ENCODE measurements at places on chromosomes 12 and 14.
A peak's percentile ranks its signal among the peaks of the same experiment; 100 is the strongest.

DNA sequence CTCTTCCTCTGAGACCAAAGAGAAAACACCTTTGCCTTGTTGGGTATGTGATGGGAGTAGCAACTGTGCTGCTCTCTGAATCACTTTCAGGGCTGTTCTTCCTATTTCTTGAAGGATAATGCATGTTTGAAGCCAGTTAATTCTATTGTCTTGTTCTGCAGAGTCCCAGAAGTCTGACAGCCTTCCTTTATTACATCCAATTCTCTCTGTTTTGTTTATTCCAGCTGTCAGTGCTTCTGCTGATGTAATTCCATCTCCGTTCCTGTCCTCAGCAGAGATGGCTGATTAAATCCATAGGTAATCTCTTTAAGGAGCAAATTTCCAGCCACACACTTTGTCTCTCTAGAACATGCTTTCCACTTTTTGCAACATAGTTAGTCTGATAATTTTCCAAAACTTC is 59.7 kb downstream of the MGAT4C start:
- DNase-seq: no peak

DNA sequence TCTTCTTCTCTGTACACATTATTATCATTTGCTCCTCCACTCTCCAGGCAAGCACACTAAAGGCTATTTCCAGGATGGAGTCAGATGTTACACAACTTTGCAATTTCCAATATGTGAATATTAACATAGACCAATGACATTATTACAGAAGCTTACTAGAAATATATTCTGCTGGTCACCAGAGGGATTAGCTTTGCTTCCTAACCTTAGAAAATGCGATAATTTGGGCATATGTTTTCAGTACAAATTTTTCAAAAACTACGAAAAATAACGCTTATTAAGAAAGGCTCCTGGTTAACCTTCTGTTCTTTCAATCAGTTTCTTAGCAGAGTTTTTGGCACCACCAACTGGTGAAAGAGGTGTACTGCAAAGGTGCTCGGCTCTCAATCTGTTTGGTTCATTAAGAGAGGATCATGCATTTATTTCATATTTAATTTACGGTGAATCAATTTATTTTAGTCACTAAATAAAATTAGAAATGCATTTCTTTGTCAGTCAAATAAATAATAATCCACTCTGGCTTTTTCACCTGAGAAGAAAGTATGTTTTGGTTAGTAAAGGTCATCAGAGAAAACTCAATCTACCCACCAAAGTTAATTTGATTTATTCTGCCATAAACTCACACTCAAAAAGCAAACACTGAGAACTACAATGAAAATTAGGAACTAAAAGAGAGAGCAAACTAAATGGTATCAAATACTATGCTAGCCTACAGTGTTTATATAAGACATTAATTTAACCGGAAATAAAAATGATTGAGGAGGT is 39.2 kb downstream of the EFCAB11 start:
- DNase-seq: peak; percentile 50

- no peak for DNase-seq
These were observed 179.8 kb downstream of the CALM1 start for GRCh38 chr14:90576581-90576980.

GRCh38 chr12:47910486-47910885 is 5.7 kb upstream of the VDR start:
- no peak for DNase-seq

GRCh38 chr14:60651796-60652673 is 2.8 kb upstream of the SIX1 start:
- no peak for DNase-seq

DNA sequence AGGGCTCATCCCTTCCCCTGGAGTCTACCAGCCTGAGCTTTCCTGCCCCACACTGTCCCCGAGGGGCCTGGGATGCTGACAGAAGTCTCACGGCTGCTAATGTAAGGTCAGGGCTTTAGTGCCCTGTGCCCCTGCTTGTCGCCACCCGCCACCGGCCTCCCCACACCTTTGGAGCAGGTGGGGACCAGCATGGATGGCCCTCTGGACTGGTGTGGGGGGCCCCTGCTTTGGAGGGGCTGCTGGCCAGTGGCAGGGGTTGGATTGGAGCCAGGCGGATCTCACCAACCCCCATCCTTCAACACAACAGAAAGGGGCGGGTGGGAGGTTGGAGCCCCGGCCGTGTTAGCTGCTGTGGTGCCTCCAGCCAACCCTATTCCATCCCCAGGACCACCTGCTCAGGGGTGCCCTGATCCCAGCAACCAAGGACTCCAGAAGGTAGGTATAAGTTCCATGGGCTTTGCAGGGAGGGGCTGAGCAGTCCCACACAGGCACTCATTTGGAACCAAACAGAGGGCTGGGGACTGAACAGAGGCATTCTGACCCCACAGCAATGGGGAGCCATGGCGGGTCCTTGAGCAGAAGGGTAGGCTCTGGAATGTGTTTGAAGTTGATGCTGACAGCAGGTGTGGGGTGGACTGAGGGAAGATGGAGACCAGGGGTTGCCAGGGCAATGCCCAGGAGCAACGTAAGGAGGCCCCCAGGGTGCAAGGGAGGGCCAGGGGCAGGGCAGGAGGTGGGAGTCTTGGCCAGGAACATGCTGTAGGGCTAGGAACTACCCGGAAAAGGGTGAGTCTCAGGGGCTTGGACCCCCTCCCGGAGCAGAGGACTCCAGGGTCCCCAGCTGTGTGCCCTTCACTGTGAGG is 145.1 kb upstream of the C14orf180 start:
- DNase-seq: no peak

DNA sequence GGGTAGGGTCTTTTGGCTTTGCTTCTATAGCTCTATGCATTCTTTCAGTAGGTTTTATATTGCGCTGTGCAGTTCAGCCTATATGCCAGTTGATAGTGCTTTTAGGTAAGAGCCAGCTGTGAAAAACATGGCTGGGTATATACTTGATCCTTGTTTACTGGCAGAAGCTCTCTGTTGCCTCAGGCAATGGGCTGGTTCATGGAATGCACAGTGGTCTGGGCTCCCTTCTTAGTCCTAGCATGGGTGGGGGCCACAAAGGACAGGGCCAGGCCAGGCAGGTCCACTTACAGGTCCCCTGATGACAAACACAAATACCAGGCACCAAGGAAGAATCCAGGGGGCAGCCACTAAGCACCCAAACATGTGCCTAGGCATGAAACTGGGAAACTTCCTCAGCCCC is 240.7 kb downstream of the SEC23A start:
- no peak for DNase-seq

DNA sequence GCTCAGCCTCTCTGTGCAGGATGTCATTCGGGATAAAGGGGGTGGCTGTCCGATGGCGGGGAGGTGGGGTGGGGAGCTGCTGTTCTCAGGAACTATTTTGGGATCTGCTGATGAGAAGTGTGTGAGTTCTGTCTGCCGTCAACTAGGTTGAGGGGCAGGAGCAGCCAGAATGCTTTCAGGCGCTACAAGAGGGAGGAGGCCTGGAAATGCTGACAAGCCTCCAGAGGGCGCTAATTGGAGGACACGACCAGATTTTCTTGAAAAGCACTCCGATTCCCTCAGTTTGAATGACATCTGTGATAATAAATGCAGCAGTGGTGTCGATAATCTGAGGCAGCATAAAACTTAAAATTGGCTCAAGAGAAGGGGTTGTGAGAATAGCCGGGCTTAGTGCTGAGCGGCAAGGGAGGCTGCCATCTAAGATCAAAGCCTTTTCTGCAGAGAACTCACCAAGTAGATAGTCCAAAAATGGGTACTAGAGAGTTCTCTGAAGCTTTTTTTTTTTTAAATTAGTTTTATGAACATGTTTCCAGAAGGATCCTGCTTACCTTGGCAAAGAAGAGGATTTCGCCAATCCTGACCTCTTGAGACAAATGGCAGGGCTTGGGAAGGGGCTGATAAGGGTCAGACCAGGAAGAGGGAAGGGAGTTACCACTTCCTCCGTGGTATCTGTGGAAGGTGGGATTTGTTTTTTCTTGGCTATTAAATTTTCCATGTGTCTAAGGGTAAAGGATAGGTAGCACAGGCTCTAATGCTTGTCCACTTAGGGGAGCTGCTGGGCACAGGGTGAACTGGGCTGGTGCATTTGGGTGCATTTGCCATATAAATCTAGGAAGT is 94.4 kb downstream of the CRACR2A start:
- DNase-seq: no peak

DNA sequence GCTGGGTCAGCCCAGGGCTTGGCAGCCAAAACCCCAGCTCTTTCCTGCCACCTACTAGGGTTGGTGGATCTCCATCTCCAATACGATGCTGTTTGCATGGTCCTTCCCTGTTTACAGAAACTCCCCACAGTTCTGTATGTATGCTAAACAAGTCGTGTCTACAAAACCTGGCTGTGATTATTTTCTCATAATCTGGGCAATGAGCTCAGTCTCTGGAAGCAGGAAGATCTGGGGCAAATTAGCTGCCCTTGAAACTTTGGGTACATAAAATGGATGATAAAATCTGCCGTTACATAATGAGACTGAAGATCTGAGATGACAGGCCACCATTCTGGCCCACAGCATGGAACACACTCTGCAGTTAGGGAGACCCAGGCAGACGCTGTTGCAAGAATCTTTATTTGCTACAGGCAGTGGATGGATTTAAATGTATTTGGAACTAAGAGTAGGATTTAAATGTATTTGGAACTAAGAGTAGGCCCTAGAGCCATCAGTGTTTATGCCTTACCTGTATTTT is 31.7 kb downstream of the ACADS start:
- DNase-seq: no peak

- no peak for DNase-seq
These were observed 27.2 kb downstream of the ARID2 start for GRCh38 chr12:45756666-45757065.

DNA sequence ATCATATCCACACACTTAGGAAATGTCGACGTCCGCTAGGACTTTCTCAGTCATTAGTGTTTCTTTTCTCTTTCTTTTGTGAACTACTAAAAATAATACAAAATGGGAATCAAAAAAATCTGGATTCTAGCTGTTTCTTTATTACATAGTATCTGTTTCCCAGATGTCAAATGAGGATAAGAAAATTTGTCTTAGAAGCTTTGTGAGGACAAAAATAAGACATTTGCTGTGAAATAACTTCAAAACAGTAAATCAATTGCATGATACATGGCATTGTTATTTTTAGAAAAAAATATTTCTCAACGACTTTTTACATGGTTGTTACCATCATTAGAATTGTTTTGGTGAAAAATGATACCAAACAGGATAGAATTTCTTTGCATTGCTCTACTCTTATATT is 71.4 kb upstream of the IFNG-AS1 start:
- DNase-seq: no peak

- DNase-seq: no peak
These were observed 2.6 kb upstream of the JAG2 start for GRCh38 chr14:105171004-105171673.

GRCh38 chr14:35347323-35348043 is 55.3 kb downstream of the PSMA6 start:
- no peak for DNase-seq

GRCh38 chr12:23049180-23049579 is 424.2 kb downstream of the ETNK1 start:
- no peak for DNase-seq

- no peak for DNase-seq
These were observed 1.5 kb upstream of the TSPAN8 start for GRCh38 chr12:71159264-71159663.

DNA sequence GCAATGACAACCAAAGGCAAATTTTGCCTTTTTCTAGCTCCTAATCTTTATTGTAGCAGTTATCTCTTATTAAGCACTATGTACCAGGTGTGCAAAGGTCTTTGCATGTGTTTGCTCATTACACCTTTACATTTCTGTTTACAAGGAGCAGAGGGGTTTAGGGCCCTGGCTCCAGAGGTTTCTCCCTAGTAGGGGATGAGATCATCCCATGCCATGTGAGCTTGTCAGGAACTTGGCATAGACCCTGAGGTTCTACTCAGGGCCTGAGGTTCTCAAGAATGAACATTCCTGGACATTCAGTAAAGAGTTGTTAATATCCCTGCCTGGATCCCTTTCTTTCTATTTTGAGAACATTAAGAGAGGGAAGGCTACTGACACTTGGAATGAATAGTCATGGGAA is 292.0 kb downstream of the RPAP3 start:
- DNase-seq: no peak

DNA sequence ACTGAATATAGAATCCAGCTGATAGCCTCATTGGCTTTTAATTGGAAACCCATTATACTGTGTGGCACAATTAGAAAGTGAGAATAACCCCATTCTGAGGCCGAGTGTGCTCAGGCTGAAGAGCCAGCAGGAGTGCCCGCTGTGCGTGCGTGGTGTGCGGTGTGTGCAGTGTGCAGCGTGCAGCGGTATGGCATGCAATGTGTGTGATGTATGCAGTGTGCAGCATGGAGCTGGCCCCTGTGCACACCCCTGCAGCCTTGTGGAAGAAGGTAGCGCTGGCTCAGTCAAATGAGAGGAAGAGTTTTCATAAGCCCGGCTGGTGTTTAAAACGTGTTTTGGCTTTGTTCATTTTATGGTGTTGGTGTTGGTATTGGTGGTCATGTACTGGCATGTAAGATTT is 22.9 kb downstream of the CKB start:
- no peak for DNase-seq

GRCh38 chr14:76939015-76939742 is 89.3 kb downstream of the IRF2BPL start:
- DNase-seq: no peak

- no peak for DNase-seq
These were observed 161.8 kb upstream of the IGF1 start for GRCh38 chr12:102642199-102642598.

- no peak for DNase-seq
These were observed 364.5 kb downstream of the PAWR start for GRCh38 chr12:79326222-79326621.

DNA sequence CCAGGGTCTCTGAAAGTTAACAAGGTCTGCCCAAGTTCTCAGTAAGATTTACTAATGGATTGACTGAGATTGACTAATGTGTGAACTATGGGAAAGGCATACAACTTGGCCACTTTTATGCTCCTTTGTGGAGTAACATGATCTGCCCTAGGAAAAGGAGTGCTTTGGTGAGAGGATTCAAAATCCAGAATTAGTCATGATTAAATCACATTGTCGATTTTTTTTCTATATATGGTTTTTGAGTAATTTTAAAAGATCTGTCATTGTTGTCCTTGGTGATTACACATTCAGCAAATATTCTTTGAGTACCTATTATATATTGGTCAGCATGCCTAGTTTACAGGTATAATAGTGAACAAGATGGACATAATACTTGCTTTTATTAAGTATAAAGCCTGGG is 147.7 kb upstream of the SYT10 start:
- no peak for DNase-seq

DNA sequence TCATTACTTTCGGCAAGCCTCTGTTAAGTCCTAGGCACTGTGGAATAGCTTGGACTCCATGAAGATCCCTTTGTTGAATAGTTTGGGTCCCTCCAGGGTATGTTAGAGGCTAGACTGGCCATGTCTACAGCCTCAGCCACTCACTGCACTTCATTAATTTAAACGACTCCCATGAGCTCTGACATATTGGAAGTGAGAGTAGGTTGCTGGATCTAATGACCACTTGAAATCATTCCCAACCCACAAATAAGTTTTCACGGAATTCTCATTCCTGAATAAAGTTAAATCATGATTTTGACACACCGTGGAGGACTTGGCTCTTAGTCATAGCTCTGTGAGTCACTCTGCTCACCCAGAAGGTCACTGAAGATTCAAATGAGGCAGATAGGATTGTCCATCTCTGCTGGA is 21.4 kb upstream of the APPL2 start:
- peak; percentile 40 for DNase-seq

GRCh38 chr12:130651188-130651959 is 64.7 kb downstream of the RIMBP2 start:
- DNase-seq: no peak

GRCh38 chr14:23006188-23006534 is 3.8 kb downstream of the C14orf93 start:
- no peak for DNase-seq

GRCh38 chr14:90866833-90867232 is 50.6 kb upstream of the TTC7B start:
- no peak for DNase-seq
